ENCODE measurements at places on chromosomes 1 and 21.
A peak's percentile ranks its signal among the peaks of the same experiment; 100 is the strongest.

- DNase-seq, result no peak
These were observed at the start of gene ALX3 for GRCh38 chr1:110070671-110071242. TSS of gene ALX3 (minus strand) at chr1:110070672. CDS start at chr1:110070612, 60 bp downstream.

- no peak for DNase-seq
These were observed 163.2 kb upstream of the HMCN1 start for GRCh38 chr1:185570962-185571361.

DNA sequence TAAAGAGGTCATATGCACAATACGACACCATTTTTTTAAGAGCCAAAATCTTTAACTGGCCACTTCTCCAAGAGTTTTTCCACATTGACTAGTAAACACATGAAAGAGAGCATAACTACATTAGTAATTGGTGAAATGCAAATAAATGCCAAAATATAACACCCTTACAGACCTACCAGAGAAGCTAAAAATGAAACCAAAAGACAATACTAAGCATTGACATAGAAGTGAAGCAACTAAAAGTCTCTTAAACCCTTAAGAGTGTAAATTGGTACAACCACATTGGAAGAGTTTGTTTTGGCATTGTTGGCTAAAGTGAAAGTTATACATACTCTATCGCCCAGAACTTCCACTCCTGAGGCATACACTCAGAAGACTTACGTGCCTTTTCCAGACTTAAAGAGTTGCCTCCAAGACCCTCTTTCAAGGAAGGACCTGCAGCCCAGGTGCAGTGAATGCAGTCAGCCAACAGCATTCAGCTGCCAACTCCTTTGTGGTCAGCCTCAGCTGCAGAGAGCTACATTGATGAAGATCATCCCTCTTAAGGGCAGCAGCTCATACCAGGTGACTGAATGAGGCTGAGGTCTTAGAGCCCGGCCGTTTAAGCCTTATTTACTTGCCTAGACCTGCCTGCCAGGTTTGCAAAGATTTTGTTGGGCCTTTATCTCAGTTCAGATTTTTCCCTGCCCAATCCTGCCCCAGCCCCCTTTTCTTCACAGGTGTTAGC, 839.1 kb upstream of the ADGRL2 start:
- DNase-seq, result no peak

GRCh38 chr1:24717887-24718650, 27.2 kb upstream of the CLIC4 start:
- DNase-seq, result no peak

DNA sequence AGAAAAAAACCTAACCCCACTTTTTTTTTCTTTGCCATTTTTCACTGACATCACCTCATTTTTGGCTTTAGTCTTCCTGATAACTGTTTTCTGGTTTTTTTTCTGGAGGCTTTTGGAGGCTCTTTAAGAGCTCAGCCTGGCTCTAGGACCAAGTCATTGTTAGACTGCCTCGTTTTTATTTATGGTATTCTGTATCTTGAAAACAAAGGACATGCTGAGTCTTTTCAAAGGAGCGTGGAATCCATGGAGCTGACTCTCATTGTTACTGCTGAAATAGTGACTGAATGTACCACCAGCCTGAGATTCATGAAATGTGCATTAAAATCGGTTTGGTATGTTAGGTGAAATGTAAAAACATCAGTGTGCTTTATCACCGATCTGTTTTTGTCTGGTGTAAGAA, 28.0 kb downstream of the RASAL2 start:
- DNase-seq, result no peak

- peak; percentile 60 for DNase-seq
These were observed 2.8 kb upstream of the CD1D start for GRCh38 chr1:158177700-158178450.

Data from muscle of arm (tissue), 14 donors.